ENCODE measurements at places on chromosomes 1 and 21.
A peak's percentile ranks its signal among the peaks of the same experiment; 100 is the strongest.

- peak; percentile 68 for DNase-seq
Measured at GRCh38 chr21:45102391-45102932, 28.1 kb downstream of the ADARB1 start.

GRCh38 chr21:30443226-30443625 is 3.2 kb downstream of the KRTAP15-1 start:
- no peak for DNase-seq

GRCh38 chr1:68930101-68930500 is 433.2 kb upstream of the DEPDC1 start:
- no peak for DNase-seq

- no peak for DNase-seq
Measured at GRCh38 chr1:3880429-3881192, 19.5 kb downstream of the C1orf174 start.

- DNase-seq, result peak; percentile 55
Measured at GRCh38 chr1:42322577-42322976, 12.5 kb downstream of the FOXJ3 start.

Data from iris pigment epithelial cell (primary cell).